ENCODE measurements at places on chromosomes 3 and 15.

GRCh38 chr3:152853196-152853595 is 18.3 kb downstream of the P2RY1 start:
- DNase-seq, result no peak

DNA sequence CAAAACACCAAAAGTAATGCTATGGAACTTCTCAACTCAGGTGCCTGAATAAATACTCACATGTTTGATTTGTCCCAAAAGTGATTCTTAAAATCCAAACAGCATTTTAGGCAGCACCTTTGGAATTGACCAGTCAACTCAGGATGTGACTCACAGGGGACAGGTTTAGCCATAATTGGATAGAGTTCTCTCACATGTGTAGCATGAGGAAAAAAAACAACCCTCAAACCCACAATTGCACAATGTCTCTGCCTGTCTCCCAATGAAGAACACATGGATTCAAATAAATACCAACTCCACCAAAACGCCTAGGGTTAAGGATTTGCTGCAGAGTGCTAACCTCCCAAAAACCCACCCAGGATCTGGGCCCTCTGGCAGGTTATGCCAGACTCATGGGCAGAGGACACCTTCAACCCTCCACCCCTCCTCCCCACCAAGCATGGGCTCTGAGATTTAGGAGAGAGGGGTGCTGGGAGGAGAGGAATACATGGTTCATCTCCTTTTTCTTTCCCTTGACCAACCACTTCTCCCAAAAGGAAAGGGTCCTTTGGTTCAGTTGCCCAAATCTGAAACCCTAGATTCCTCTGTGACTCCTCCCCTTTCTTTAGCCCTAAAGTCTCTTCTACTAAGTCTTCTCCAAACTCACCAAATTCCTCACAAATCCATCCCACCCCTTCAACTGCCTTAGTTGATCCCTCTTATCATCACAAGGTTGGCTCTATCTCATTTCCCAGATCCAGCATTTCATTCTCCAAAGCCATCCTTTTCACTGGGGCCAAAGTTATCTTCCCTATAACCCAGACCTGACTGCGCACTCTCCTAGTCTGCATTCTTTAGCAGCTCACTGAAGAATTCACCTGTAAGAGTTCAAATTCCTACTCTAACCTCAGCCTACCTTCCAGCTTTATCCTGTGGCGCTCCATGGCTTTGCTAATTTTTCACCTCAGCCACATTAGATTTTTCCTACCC is 7.7 kb downstream of the RYK start:
- no peak for DNase-seq

- DNase-seq, result no peak
Observed at GRCh38 chr15:60001610-60002527, 2.2 kb upstream of the FOXB1 start.

DNA sequence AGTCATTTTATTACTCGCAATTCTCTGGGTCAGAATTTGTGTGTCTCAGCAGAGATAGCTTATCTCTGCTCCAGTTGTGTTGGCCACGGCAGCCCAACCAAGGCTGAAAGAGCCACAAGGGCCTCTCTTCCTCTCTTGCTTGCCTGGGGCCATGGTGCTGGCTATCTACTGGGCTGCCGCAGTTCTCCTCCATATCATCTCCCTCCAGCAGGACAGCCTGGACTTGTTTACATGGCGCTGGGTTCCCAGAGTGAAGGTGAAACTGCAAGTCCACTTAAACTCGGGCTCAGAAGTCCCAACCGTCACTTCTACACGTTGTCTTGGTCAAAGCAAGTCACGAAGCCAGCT is 134.8 kb downstream of the UACA start:
- no peak for DNase-seq

DNA sequence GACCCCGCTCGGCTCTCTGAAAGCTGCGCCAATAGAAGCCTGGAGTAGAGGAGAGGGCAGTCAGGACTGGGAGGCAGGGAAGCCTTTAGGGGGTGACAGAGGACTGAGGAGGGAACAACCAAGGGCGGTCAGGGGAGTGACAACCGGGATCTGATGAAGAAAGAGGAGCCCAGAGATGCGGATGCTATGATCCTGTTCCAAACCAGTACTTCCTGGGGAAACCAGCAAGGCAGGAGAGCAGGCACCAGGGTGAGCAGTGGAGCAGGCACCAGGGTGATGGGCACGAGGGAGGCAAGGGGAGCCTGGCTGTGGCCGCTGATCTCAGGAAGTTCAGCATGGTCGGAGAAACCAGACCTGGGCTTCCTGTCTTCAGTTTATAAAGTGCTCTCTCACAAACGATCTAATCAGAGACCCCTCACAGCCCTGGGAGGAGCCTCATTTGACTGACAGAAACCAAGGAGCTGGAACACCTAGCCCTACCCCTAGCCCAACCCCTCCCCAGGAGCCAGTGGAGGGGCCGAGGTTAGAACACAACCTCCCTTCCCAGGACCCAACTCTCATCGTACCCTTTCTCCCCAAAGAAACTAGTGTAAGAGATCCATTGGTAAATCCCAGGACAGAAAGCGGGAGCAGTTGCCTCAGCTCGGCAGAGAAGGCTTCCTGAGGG is 34.9 kb downstream of the CCDC33 start:
- no peak for DNase-seq

GRCh38 chr15:62565634-62566026 is 400.5 kb upstream of the C2CD4B start:
- no peak for DNase-seq

GRCh38 chr3:40660554-40660953 is 135.8 kb downstream of the ZNF621 start:
- no peak for DNase-seq

DNA sequence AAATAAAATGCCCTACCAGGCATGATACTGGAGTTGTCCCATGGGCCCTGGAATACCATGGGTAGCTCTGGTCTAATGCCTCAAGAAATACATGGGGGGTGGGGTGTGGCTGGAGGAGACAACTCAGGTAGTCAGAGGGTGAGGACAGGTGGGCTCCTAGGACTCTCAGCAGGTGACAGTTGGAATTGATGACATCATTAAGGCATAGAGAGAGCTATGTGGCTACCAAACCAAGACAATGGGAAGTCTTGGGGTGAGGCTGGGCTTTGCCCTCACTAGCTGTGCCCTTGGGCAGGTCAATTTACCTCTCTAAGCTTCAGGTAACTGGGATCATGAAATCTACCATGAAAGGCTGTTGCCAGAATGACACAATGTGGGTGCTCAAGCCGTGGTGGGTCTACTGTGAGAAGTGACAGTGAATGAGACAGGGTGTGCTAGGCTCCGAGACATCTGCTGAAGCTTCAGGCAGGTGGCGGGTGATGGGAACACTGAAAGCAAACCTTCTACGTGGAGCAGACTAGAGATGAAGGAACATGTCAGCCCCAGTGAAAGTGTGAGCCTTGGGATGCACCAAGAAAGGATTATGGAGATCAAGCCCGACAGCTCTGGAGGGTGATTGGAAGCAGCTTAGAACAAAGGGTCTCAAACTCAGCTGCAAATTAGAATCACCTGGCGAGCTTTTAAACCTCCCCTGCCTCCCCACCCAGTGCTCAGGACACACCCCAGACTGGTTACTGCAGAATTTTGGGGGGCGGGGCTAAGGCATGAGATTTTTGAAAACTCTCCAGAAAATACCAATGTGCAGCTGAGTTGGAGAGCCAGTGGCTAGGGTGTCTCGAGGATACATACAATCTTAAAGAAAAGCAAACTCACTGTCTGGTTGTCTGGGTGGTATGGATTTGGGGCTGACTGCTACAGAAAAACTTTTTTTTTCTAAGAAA is 21.5 kb downstream of the SLC6A20 start:
- no peak for DNase-seq

DNA sequence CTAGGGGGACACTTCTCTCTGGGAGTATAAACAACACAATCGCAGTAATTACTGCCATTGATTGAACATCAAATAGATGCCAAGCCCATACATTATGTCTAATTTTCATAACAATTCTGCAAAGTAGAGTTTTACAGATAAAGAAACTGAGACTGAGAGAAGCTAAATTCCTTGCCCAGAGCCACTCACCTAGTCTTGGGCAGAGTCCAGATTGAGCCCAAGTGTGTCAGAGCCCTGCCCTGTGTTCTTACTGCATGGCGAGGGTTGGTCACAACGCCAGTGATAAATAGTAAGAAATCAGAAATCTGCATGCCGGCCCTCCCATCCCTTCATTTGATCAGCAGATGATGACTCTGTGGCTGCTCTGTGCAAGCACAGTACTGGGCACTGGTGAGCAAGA is 106.3 kb downstream of the C3orf70 start:
- DNase-seq, result no peak

DNA sequence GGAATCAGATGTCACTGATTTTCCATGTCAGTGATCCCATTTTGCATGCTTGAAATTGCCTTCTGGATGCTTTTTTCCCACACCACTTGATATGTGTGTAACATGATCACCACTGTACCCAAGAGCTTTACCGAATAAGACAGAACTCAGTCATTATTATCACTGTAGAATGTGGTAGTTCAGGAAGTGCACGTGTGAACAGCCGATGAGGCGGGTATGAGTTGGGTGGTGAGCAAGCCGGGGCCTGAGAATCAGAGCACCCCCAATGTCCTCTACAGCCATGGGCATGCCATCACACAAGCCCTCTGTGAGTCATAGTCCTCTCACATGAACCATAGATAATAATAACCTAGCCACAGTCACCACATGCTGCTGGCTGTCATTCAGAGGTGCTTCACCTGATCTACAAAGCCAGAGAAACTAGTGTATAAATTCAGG is 470.8 kb downstream of the SOX2 start:
- no peak for DNase-seq

- no peak for DNase-seq
Observed at GRCh38 chr15:65792988-65793817, 1.1 kb upstream of the DENND4A start.

- no peak for DNase-seq
Observed at GRCh38 chr3:152277198-152277597, 8.5 kb downstream of the MBNL1 start.

GRCh38 chr15:90960298-90961091 is 5.8 kb downstream of the RCCD1 start:
- no peak for DNase-seq

- no peak for DNase-seq
Observed at GRCh38 chr3:135807879-135808278, 157.6 kb upstream of the PPP2R3A start.

DNA sequence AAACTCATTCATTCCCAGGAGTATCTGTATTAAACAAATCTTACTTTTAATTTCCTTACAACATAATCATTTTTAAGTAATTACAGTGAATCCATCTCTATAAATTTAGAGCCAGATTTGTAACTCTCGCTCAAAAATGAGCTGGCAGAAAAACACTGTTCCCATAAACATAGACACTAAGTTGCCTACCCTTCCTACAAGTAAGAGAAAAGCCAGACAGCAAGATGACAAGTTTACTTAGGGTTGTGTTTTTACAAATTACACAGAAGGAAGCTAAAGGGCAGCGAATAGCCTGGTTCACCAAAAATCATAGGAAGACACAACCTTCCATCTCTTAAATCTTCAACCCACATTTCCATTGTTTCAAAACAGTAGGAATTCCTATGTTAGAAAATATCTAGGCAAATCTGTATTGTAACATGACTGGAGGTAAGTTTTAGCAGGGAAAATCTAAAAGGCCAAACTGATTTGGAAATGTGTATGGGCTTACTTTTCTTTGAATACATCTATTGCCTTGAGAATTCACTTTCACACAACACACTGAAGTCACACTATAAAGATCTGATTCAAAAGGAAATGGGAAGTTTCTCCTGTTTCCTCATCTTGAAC is 21.7 kb downstream of the HERC1 start:
- DNase-seq, result no peak

DNA sequence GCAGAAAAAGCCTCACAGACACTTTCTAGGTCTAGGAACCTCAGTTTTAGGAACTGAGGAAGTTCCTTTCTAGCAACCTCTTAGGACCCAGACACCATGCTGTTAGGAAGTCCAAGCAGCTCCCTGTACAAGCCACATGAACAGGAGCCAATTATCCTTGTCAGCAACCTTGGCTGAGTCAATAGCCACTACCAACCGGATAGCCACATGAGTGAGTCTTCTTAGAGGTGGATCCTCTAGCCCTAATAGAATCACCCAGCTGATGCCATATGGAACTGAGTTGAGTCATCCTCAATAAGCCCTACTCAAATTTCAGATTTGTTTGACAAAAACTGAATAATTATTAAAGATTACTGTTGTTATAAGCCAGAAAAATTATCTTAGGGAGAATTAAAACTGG is 256.2 kb downstream of the NLGN1 start:
- no peak for DNase-seq

- no peak for DNase-seq
Observed at GRCh38 chr15:91235376-91235775, 135.3 kb downstream of the SV2B start.

Data from activated T-cell treated with anti-CD3 and anti-CD28 coated beads, Interleukin-2, amount 50 U/mL, for 48 hours (primary cell).